ENCODE measurements at places on chromosomes 2 and 18.

GRCh38 chr2:100126201-100126600, 16.2 kb downstream of the AFF3 start:
- DNase-seq = no peak

GRCh38 chr18:44041553-44041952, 639.1 kb upstream of the SETBP1 start:
- no peak for DNase-seq

DNA sequence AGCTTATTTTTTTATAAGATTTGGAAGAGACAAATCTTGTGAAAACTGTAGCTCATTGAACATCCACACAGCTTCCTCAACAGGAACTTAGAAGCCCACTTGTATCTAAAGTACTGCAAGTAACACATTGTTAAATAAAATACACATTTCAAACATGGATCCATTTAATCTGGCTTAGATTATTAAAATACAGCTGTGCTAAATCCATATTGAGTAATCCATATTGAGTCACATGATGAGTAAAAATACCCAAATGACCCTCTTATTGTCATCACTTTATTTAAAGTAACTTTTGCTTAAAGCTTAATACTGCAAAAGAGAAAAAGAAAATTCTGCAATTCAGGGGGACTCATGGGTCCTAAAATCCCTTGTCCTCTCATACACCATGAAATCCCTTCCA, 133.3 kb downstream of the OSR1 start:
- DNase-seq = no peak

DNA sequence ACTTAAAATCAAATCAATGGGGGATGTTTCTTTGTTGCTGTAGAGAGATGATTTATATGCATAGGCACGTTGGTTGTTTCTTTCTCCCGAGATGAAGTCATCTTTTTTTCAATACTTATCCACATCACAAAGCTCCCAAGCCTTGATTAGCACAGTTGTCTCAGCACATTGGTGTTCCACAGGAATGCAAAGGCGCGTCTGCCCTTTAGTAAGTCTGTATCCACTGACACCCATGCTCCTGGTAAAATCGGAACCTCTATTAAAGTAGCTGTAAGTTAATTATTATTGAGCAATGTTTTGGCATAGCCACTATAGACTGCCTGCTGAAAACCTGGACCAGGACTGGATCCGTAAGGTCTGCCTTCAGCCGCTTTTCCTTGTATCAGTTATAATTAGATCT, 77.6 kb upstream of the RBM44 start:
- DNase-seq = no peak

Data from stimulated activated CD8-positive, alpha-beta memory T cell treated with anti-CD3 and anti-CD28 coated beads, Interleukin-4, amount 100 ng/mL, for 1 hour (primary cell).